ENCODE measurements at places on chromosomes 2 and 18.

GRCh38 chr18:8795586-8796325 is 90.4 kb downstream of the MTCL1 start:
- no peak for DNase-seq

GRCh38 chr18:56269958-56270357 is 368.4 kb downstream of the TXNL1 start:
- no peak for DNase-seq

DNA sequence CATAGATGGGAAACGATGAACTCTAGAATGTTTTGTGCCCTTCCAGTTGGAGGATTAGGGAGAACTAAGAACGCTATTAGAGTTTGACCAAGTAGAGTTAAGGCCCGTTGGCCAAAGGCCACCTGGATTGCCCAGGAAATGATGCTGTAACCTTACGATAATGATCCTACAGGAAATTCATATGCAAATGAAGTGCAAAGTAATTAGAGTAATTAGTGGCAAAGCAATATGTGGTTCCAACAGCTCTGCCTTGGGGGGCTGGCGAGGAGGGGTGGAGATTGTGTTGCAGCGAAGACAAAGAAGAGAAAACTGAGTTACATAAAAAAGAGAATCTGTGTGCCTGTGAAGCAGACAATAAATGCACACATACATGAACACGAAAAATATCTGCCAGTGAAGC is 61.5 kb upstream of the BOD1L2 start:
- DNase-seq: no peak

DNA sequence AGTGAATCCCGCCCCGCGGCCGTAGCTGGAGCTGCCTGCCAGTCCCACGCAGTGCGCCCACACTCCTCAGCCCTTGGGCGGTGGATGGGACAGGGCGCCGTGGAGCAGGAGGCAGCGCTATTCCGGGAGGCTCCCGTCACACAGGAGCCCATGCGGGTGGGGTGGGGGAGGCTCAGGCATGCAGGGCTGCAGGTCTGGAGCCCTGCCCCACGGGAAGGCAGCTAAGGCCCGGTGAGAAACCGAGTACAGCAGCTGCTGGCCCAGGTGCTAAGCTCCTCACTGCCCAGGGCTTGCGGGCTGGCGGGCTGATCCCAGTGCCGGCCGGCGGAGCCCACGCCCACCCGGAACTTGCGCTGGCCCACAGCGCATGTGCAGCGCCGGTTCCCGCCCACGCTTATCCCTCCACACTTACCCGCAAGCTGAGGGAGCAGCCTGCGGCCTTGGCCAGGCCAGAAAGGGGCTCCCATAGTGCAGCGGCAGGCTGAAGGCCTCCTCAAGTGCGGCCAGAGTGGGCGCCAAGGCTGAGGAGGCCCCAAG is 1152.8 kb upstream of the CELF4 start:
- no peak for DNase-seq

DNA sequence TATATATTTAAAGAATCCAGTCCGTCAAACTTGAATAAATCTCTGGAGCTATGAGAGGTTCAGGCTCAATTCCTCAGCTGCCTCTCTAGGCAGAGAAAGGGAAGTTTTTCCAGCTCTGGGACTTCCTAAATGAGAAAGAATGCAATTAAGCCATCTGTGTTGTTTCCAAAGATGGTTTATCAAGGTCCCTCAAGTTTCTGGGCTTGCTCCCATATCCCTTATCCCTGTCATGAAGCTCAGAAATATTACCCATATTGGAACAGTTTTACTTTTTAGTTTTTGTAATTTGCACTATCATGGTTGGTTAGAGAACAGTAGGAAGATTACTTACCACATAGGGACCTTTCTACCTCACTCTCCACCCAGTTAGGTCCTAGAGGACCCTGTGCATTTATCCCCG is 1.4 kb downstream of the CNTNAP5 start:
- DNase-seq: no peak

DNA sequence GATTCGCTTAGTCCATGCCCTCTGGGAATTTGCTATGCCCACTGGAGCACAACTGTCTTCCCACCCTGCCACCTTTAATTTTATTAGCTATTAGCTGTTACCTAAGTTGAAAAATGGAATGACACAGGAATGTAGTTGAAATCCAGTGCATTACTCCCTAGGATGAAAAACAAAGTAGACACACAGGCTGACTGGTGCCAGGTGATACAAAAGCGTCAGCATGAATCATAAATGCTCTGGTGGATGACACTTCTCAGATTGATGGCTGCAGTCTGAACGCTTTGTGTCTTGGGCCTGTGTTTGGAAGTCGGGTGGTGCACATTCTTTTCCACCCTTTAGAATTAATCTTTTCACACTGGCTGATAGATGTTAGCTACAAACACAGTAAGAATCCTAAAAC is 802.0 kb downstream of the DCC start:
- no peak for DNase-seq

- no peak for DNase-seq
These were observed 61.3 kb downstream of the SP110 start for GRCh38 chr2:230158468-230158867.

GRCh38 chr2:181656450-181657291 is at the start of gene CERKL:
TSS of gene CERKL (minus strand) at chr2:181657105. CDS start at chr2:181657006, 99 bp downstream.
- DNase-seq: no peak

GRCh38 chr2:130385709-130386108 is 29.9 kb downstream of the PTPN18 start:
- DNase-seq: no peak

- no peak for DNase-seq
These were observed 91.5 kb upstream of the RNF152 start for GRCh38 chr18:61984349-61984748.

DNA sequence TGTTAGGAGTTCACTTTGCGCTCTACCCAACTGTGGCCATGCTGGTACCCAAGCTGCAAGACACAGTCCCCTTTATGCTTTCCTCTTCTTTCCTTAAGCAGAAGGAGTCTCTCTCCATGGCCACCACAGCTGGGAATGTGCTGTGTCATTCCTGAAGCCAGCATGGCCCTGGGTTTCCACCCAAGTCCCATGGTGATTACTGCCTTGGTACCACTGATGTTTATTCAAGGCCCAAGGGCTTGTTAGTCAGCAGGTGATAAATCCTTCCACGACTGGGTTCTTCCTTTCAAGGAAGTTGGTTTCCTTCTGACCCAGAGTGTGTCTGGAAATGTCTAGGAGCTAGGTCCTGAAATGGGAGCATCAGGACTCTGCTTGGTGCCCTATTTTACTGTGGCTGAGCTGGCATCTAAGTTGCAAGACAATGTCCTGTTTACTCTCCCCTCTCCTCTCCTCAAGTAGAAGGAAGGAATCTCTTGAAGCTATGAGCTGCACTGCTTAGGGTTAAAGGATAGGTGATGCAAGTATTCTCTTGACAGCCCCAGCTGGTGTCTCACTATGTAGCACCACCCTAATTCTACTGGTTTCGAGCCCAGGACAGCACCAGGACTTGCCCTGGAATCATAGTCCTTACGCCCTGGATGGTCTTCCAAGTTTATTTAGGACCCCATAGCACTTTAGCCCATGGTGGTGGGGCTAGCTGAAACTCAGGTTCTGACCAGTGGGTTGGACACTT is 18.7 kb upstream of the NUP35 start:
- DNase-seq: no peak

GRCh38 chr2:158818511-158818910 is 23.4 kb downstream of the DAPL1 start:
- DNase-seq: no peak

DNA sequence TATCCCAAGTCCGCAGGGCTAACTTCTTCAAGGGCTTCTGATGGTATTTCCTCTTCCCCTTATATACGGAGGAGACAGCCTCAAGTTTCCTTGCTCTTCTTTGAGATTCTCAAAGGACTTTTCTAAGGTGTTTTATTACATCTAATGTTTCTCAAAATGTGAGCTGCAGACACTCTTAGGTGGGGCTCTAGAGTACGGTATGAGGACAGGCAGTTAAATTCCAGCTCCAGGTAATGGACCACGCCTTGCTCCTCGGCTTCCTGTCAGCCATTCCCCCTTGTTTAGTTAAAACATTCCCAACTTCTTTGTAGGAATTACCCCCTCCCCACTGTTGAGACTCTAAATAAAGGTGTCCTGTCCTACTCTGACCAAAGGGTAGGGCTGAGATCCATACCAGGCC is 131.9 kb downstream of the IRS1 start:
- DNase-seq: no peak

DNA sequence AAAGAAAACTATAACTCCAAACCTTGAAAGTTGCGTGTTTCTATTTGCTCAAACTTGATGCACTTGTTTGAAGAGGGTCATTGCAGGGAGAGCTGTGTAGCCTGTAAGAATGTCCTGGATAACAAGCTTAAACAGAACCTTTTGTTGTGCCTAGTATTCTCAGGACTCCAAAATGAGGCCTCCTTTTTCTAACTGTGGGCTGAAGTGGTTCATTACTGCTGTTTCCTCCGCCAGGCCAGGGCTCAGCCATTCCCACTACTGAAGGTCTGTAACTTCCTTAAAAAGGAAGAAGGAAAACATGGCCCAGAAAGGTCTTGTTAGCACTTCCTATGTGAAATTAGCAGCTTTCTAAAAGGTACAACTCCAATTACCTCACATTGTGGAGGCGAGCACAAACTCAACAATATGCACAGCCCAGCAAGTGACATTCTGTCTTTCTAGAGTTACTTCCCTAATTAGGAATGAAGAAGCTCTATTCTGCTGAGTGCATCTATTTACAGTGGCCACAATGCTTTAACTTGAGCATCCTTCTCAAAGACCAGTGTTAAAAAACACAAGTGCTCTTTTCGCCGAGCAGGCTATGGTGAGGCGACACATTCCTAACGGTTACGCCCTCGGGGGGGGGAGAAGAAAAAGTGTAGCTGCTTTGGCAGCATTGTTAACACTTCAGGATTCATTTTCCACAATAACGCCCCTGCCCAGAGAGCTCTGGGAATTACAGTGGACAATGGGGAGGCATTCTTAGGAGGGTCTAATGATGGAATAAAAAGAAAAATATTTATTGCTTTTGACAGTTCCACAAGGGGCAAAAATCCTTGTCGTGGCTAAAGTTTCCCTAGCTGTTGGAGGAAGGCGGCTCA is 136.9 kb upstream of the SIX3 start:
- DNase-seq: no peak

All from stimulated activated CD4-positive, alpha-beta T cell treated with anti-CD3 and anti-CD28 coated beads, Interleukin-4, amount 100 ng/mL, for 24 hours (primary cell).